ENCODE measurements at places on chromosomes 7 and 10. TPM values are rescaled to one million over a fixed set of nuclear protein-coding genes. Genes with fewer than 3 reads are reported as not detected.

The DRGX gene
- not detected for total RNA-seq

The IQUB gene
- total RNA-seq = 0.83 TPM

The INHBA gene
- total RNA-seq = 4.1 TPM

The EPC1 gene
- 19.3 TPM for total RNA-seq

The SCIN gene
- 0.17 TPM for total RNA-seq

The ITPRID1 gene
- not detected for total RNA-seq

The TRIL gene
- 0.17 TPM for total RNA-seq

The BTBD16 gene
- not detected for total RNA-seq

The CEP55 gene
- 19.0 TPM for total RNA-seq

The CLCN1 gene
- total RNA-seq = under 0.01 TPM

The GIMAP5 gene
- total RNA-seq = not detected

The UROS gene
- 60.4 TPM for total RNA-seq

The EFCAB10 gene
- total RNA-seq = not detected

The SNCG gene
- 8.7 TPM for total RNA-seq

The MBL2 gene
- total RNA-seq = not detected

The DLX5 gene
- not detected for total RNA-seq

The TAS2R16 gene
- total RNA-seq = not detected

The EVX1 gene
- not detected for total RNA-seq

The VIM gene
- 7,192 TPM for total RNA-seq

The ING3 gene
- 13.1 TPM for total RNA-seq

The C10orf67 gene
- under 0.01 TPM for total RNA-seq

The BTAF1 gene
- 39.8 TPM for total RNA-seq

The SEMA3C gene
- 203 TPM for total RNA-seq

The TMEM236 gene
- total RNA-seq = 0.17 TPM

The TFR2 gene
- total RNA-seq = not detected

The PRTFDC1 gene
- 18.5 TPM for total RNA-seq

The INMT gene
- 75.8 TPM for total RNA-seq

The GFRA1 gene
- 6.3 TPM for total RNA-seq

The ZPBP gene
- not detected for total RNA-seq

The SEMA3E gene
- total RNA-seq = 2.0 TPM

The GDF2 gene
- not detected for total RNA-seq

The MMP21 gene
- total RNA-seq = 0.26 TPM

The TEX36 gene
- total RNA-seq = not detected

The COPG2 gene
- total RNA-seq = 34.7 TPM

The NPS gene
- total RNA-seq = not detected

The ELOVL3 gene
- total RNA-seq = 0.66 TPM
